ENCODE measurements at places on chromosomes 2 and 18.

DNA sequence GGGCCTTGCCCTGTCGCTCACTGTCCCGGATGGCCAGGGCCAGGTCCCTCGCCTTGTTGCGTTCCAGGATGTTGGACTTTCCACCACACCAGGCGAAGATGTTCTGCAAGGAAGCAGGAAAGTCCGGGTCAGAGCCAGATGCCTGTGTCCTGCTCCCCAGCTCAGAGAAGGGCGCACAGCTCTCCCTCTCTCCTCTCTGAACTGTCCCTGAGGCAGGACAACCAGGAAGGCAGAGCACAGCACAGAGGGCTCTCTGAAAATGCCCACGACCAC is 11.0 kb downstream of the CAPG start:
- no peak for DNase-seq

DNA sequence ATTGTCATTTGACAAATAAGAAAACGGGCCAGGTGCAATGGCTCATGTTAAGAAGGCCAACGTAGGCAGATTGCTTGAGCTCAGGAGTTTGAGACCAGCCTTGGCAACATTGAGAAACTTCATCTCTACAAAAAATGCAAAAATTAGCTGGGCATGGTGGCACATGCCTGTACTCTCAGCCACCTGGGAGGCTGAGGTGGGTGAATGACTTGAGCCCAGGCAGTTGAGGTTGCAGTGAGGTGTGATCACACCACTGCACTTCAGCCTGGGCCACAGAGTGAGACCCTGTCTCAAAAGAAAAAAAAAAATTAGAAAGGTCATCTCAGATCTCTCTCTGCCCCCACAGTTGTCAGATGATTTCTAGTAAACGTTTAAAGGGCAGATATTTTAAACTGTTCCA is 4.4 kb downstream of the SESTD1 start:
- no peak for DNase-seq

DNA sequence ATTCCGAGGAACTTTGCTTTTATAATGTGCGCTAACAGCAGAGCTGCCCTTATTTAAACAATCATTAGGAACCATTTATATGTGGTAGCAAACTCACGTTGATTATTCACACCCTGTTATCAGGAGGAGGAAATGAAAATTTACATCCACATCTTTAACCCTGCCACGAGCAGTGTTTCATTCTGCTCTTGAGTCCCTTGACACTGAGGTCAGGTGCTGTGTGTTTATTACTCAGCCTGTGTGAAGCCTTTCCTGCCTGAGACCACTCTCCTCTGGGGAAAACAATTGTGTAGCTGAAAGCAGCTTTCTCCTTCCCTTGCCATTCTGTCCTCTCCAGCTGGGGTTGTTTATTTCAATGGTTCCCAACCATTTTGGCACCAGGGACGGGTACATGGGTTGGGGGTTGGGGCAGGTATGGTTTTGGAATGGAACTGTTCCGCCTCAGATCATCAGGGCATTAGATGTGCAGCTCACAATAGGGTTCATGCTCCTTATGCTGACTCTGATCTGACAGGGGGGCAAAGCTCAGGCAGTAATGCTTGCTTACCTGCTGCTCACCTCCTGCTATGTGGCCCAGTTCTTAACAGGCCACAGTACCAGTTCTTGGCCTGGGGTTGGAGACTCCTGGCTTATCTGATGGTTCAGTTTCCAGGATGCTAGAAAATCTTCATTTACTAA is 651.1 kb downstream of the TDRD15 start:
- no peak for DNase-seq

- no peak for DNase-seq
Observed at GRCh38 chr18:31510319-31510718, 12.3 kb downstream of the DSG2 start.

All from HCEC 1CT (cell line).